RWPE1 (cell line): ENCODE measurements at places on chromosomes 16 and 17.

DNA sequence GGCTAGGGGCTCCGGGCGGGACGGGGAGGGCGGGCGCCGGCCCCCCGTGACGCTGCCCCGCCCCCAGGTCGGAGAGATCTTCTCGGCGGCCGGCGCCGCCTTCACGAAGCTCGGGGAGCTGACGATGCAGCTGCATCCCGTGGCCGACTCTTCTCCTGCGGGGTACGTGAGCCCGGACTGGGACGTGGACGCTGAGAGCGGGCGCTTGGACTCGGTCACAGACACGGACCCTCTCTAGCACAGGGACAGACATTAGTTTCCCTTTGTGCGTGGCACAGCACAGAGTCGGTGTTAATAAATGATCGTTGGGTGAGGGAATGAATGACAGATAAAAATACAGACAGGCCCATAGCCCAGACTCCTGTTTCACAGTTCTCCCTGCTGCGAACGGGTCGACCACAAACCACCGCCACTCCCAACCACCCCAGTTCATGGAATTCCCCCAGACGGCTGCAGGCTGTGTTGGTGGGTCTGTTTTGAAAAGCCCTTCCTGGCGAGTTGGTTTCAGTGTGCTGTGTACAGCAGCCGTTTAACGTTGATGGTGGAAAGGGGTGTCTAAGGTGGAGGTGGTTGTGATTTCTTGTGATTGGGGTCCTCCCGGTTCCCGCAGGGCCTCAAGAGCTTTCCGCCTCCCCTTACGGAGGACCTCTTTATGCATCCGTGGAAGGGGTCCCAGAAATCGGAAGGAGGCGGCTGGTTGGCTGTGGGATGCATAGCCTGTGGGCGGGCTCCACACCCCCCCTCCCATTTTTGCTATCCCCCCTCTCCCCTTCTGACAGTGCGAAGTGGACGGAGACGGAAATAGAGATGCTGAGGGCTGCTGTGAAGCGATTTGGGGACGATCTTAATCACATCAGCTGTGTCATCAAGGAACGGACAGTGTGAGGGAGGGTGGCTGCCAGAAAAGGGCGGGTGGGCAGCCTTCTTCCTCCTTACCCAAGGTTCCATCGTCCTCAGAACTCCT, 2.9 kb downstream of the RNASEK start:
- DNase-seq = no peak

- peak; percentile 93 for DNase-seq
Observed at GRCh38 chr17:67421869-67422273, 44.8 kb downstream of the PITPNC1 start.

DNA sequence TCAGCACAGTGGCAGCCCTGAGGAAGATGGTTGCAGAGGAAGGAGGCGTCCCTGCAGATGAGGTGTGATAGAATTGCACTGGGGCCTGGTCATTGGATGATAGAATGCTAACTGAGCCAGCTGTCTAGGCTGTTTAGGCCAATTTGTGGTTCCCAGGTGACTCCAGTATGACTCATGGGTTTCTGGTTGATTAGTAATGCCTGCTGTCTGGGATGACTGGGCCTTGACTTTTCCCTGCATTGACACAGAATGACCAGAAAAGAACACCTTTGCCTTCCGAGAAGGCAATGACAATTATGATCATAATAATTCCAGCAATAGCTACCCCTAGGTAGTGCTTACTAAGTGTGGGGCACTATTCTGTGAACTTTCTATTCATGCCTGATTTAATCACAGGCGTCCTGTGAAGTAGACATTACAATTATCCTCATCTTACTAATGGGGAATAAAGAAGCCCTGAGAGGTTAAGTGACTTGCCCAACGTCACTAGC, 31.5 kb downstream of the USP43 start:
- DNase-seq = peak; percentile 91

- no peak for DNase-seq
Observed at GRCh38 chr16:50338371-50339231, 30.2 kb downstream of the BRD7 start.

- no peak for DNase-seq
Observed at GRCh38 chr17:34988644-34989043, 8.3 kb downstream of the LIG3 start.

DNA sequence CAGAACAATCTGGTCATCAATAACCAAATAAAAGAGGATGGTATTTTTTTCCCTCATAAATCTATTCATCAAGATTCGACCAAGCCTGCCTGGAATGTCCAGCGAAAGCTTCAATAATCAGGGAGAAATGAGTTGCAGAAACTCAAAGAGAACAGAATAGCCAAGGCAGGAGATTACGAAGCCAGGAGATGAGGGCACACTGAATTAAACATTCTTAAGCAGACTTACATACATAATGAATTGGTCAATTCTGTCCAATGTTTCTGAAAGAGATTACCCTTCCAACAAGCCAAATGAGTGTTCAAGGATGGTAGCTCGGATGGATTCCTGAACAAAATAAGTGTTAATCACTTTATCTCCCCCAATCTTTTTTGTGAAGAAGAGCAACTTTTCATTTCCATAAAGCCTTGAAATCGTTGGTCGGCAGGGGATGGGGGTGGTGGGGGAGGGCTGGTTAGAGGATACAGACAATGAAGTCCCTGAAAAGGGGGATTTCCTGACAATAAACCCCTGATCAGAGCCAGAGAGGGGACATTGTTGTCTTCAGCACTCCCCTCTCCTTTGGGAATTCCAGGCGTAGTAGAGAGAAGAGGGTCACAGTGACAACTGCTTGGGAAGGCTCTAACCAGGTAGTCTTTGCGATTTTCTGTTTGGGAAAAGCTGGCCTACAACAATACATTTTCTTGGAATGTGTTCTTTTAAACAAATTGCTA, 20.7 kb downstream of the TOX3 start:
- DNase-seq = no peak

- DNase-seq = no peak
Observed at GRCh38 chr16:48160575-48160974, 4.8 kb upstream of the ABCC12 start.

DNA sequence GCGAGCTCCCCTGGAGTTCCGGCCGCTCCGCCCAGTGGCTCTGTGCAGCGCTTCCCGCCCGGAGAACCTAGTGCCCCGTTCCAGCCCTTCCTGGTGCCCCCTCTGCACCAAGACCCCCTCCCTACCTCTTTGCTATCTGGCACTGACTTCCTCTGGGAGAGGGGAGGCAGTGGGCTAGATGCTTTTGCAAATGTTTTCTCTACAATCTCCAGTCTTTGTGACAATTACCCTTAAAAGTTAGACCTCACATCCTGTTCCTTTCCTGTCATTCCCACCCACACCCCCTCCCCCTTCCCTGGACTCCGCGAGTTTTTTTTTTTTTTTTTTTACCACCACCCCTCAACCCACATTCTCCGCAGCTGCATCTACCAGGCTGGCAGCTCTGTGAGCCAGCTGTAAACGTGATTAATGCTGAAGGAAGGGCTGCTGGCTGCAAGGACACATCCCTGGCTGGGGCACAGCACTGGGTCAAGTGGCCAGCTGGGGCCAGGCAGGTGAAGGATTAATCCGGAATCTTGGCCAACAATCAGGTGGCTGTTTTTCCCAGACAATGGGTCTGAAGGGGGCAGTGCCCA, 101.5 kb downstream of the MGAT5B start:
- no peak for DNase-seq

- DNase-seq = no peak
Observed at GRCh38 chr16:48001324-48001895, 154.4 kb downstream of the ABCC12 start.

DNA sequence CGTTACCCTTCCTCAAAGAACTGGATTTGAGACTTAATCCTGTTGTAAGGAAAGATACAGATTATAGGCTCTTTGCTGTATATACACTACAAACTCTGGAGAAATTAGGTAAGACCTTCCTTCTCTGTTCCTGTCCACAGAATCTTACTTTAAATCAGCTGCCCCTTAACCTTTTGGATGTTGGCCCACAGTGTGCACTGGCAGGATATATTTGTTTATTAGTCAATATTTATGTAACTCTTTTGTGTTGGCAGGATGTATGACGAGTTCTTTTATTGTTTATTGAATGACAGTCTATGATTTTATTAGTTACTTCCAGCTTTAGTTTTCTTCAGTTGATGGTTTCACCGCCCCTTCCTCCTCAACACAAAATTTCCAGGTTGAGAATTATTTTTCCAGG, 19.7 kb downstream of the LRRC36 start:
- no peak for DNase-seq

DNA sequence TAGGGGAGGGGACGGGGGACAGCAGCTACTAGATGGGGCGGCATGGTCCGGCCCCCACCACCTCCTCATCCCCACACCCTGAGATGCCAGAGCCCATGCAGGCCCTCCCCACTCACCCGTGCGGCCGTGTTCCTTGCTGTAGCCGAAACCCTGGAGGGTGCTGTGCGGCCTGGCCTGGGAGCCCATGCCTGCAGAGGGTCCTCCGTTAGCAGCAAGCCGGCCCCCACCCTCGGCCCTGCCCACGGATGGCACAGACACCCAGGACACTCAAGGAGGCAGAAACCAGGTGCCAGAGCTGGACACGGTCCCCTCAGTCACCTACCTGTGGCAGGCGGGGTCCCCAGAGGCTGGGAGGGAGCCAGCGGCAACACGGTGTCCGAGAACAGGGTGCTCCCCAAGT, 5.5 kb downstream of the TEPSIN start:
- no peak for DNase-seq

GRCh38 chr17:72336804-72337070, 215.9 kb downstream of the SOX9 start:
- DNase-seq = no peak

- DNase-seq = no peak
Observed at GRCh38 chr16:63789603-63790002, 1332.3 kb downstream of the CDH11 start.

GRCh38 chr17:4635823-4636375, 5.6 kb downstream of the ALOX15 start:
- DNase-seq = no peak

DNA sequence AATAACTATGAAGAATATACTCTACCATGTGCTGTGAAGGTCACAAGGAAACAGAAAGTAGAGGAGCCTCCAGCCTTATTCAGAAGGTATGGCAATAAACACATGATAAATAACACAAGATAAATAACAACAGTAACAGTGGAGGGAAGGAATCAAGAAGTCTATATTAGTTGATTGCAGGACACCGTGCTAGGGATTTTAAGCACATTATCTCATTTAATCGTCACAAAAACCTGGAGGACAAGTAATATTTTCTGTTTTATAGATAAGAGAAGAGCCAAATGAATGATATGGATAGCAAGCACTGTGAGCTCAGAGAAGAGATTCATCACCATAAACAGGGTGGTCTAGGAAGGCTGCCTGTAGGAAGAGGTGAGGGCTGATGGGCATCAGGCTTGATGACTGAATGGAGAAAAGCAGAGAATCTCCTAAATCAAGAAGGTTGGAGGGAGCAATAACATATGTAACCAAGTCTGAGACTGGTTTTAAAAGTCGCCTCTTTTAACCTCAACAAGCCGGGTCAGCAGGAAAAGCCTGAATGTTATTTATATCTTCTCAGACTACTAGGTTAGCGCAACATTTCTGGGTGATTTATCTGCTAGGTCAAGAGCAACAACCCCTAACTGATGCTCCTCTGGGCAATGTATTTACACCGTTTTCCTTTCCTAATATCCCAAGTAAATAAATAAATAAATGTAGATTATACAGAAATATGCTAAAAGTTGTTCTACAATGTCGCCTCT, 8.3 kb downstream of the TOM1L2 start:
- no peak for DNase-seq

DNA sequence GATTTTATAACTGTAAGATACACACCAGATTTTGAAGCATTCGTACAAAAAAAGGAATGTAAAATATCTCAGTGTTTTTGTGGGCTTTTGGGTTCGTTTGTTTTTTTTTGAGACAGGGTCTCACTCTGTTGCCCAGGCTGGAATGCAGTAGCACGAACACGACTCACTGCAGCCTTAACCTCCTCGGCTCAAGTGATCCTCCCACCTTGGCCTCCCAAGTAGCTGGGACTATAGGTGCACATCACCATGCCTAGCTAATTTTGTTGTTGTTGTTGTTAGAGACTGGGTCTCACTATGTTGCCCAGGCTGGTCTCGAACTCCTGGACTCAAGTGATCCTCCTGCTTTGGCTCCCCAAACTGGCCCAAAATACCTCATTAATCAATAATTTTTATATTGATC, 15.9 kb downstream of the STAT5B start:
- no peak for DNase-seq

GRCh38 chr17:41446806-41447205, 6.0 kb upstream of the KRT38 start:
- DNase-seq = no peak

- no peak for DNase-seq
Observed at GRCh38 chr16:17058471-17058870, 412.3 kb downstream of the XYLT1 start.

DNA sequence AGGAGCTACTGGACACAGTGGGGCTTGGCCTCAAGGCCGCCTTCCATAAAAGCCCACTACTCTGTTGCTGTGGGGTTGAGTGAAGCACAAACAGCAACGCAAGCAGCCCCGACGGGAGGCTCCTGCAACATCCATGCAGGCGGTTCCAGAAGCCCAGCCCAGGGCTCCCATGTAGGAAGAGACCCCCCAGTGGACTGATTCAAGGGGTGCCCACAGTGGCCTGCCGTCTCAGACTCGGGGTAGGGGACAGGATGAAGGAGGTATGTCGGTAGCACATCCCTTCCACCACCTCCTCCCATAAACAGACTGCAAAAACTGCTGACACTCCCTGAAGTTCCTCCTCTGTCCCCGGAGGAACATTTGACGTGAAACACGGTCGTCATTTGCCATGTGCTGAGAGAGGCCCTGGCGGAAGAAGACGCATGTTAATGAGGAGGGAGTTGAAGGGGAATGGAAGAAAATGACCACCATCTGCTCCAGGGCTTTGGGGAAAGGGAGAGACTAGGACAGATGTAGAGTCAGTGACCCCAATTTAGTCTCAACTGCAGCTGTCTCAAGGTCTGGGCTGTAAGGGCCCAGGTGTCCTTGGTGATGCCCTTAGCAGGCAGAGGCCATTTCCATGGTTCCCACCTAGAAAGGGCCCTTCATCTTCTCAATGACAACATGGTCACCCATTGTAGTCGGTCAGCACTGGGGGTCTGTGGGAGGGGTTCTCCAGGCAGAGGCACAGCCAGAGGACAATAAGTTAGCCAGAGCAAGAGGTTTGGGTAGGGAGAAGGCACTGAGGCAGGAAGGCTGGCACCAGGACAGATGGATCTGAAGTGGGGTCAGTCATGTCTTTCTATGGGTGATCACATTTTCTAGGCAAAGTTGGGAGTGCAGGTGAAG, 200.6 kb downstream of the CPPED1 start:
- no peak for DNase-seq
